Skeletal muscle tissue (tissue), 5 donors: ENCODE measurements at places on chromosomes 3 and 15. TPM values are rescaled to one million over a fixed set of nuclear protein-coding genes. Genes with fewer than 3 reads are reported as not detected.

POPDC2 gene
- total RNA-seq, result 13.6 TPM

IL17RB gene
- total RNA-seq, result 1.6 TPM

ZSCAN2 gene
- total RNA-seq, result 13.6 TPM

PLSCR2 gene
- total RNA-seq, result not detected

ITPKA gene
- not detected for total RNA-seq

SLC24A1 gene
- total RNA-seq, result 3.7 TPM

PDZRN3 gene
- 50.6 TPM for total RNA-seq

NEO1 gene
- 31.3 TPM for total RNA-seq

GOLGA8T gene
- not detected for total RNA-seq

CCR2 gene
- total RNA-seq, result 3.7 TPM

MUSTN1 gene
- total RNA-seq, result 35.5 TPM

RLBP1 gene
- total RNA-seq, result 0.52 TPM
